ENCODE measurements at places on chromosomes 7 and 10.

DNA sequence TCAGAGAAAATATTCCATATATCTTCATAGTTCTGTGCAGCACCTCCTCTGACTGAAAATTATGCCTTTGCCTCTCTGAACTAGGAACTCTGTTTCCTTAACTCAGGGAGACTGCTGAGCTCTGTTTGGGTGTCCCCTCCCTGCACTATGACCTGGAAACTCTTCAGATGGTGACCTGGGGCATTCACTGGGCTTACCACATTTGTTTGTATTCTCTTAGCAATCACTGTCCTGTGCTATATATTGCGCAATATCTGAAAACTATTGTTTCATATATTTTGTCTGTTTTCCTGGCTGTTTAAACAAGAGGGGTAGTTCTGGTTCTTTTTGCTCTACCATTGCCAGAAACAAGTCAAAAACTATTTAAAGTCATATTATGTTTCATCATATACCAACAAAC is 181.8 kb upstream of the KIAA1217 start:
- DNase-seq = no peak

DNA sequence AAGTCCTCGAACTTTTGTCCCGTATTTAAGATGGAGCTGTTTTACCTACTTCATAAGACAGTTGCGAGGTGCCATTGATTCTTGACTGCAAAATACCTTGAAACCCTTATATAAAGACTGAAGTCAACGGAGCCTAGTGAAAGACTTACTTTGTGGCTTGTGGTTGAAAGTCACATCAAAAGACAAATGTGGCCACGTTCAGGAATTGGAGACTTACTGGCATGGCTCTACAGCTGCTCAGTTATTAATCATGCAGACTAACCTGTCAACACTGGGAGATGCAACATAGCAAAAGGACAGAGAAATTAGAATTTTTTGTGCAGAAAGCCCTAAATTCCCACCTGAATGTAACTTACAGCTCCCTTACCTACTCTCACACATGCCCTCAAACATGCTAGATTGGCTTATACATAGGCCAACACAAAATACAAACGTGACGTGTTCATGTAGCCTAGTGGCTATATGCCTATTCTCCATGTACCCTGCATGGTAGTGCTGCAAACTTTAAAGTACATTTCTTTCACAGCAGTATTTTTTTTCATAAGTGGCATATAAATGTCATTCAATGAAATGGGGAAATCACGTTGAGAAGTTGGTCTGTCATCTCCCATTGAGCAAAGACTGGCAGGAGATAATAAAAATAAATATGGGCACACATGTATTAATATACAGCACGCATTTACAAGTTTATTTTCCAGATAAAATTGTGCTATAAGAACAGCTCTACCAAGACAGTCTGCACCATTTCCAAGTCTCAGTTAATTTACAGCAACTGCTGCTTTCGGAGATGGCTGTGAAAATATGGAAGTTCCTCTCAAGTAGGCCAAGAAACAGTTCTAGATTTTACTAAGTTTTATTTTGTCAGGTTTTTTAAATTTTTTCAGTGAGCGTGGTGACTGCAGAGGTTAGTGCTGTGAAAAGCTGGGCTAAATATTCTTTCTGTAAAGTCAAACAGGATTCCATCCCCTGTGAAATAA is 170.4 kb upstream of the C7orf33 start:
- DNase-seq = no peak

DNA sequence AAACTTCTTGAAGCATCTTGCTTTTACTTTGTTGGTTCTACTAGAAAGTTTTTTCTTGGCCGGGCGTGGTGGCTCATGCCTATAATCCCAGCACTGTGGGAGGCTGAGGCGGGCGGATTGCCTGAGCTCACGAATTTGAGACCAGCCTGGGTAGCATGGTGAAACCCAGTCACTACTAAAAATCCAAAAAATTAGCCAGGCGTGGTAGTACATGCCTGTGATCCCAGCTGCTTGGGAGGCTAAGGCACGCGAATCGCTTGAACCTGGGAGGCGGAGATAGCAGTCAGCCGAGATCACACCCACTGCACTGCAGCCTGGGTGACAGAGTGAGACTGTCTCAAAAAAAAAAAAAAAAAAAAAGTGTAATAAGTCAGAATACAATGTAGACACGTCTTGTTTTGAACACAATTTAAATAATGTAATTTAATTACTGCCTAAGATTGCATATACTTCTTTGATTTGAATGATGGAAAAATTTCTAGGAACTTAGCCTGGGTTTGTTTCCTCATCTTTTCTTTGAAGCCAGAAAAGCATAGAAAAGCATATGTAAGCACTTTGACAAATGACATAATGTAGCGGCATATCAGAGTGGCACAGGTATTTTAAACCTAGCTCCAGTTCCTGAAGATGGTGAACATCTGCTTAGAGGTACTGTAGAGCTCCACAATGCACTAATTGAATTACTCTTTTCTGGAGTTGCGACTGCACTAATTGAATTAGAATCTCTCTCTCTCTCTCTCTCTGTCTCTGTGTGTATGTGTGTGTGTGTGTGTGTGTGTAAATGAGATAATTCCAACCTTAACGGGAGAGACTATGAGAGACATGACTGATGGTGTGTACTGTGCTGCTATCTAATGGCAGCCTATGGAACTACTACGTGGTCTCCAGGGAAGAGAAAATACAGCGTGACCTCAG is 87.8 kb downstream of the BTRC start:
- DNase-seq = no peak

DNA sequence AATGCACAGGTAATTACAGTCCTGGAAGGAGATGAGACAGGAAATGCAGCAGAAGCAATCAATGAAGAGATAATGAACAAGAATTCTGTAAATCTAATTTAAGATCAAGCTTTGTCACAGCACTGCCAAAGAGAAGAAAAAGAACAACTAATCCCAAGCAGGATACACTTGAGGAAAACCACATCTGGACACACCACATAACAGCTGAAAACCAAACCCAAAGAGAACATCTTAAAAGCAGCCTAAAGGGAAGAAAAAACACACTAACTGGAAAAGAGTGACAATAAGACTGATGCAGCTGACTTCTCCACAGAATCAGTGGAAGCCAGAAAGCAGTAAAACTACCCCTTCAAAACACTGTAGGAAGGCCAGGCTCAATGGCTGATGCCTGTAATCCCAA is 10.2 kb downstream of the CYTH3 start:
- no peak for DNase-seq

GRCh38 chr10:90591629-90592028 is 266.2 kb downstream of the HTR7 start:
- DNase-seq = no peak

GRCh38 chr7:34838329-34838728 is 180.3 kb downstream of the NPSR1 start:
- DNase-seq = no peak

Measured in esophagus squamous epithelium (tissue), 5 donors.